ENCODE measurements at places on chromosomes 7 and 10.

DNA sequence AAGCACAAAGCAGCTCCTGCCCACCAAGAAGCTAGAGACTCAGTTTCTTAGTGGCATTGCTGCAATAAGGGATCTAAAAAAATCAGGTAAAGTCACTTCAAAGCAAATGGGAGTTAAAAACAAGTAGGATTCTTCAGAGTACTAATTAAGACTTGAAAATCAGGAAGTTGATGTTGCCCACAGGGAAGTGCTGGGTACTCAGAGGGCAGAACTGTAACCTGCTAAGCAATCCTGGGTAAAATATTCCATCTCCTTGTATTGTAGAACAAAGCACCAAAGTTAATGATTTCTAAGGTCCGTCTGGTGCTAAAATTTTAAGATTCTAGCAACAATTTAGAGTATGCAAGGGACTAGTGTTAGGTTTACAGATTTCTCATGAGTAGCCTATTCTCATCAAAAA lies 8.3 kb downstream of the PEX1 start:
- no peak for DNase-seq

GRCh38 chr10:26368463-26368862 lies 69.7 kb upstream of the APBB1IP start:
- DNase-seq = no peak

DNA sequence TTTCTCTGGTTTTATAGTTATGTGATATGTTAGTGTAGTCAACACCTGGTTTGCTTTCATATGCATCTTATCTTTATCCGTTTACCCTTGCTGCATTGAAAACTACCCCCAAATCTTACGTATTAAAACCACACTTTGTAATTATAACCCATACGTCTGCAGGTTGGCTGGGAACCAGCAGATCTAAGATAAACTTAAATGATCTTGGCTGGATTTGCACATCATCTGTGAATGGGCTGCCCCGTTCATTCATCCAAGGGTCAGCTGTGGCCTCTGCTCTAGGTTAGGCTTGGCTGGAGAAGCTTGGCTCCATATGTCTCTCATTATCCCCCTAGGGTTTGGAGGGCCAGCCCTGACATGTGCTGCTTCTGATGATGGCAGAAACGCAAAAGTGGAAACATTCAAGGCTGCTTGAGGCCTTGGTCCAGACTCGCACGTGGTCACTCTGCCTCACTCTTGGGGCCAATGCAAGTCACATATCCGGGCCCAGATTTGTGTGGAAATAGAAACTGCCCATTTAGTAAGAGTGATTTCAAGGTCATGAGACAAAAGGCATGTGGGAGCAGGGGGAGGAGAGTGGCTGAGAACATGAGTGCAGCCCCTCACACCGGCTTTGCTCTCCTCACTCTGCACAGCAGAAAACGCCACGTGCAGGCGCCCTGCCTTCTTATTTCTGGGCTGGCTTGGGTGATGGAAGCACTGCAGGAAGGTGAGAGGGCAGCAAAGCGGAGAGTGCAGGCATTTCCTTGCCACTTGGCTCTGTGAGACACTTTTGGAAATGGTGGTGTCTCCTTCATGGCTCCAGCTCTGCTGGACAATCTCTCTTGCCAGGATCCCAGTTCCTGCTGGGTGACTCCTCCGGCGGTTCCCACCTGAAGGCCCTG lies 553.8 kb downstream of the GLRX3 start:
- no peak for DNase-seq

GRCh38 chr7:114405427-114405826 lies 9.2 kb upstream of the FOXP2 start:
- no peak for DNase-seq

DNA sequence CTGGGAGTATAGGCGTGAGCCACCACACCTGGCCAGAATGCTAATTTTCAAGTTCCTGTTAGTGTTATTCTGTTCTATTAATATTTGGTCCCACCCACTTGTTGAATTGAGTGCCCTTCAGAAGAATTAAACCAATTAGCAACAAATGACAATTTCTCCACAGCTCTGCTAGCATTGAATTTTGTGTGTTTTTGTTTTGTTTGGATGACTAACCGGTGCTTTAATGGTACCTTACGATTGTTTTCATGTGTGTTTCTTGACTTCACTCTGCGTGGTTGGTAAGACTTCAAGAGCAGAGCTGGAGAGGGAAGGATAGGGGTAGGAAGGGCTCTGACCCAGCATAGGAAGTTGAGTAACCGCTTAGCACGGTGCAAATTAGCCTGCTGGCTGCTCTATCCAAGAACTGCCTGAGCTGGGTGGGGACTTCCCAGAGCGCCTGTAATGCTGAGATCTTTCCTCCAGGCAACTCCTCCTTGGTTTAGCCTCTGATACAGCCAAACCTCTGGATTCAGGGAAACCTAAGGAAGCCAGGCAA lies 4.6 kb downstream of the ARPC1B start:
- DNase-seq = no peak

DNA sequence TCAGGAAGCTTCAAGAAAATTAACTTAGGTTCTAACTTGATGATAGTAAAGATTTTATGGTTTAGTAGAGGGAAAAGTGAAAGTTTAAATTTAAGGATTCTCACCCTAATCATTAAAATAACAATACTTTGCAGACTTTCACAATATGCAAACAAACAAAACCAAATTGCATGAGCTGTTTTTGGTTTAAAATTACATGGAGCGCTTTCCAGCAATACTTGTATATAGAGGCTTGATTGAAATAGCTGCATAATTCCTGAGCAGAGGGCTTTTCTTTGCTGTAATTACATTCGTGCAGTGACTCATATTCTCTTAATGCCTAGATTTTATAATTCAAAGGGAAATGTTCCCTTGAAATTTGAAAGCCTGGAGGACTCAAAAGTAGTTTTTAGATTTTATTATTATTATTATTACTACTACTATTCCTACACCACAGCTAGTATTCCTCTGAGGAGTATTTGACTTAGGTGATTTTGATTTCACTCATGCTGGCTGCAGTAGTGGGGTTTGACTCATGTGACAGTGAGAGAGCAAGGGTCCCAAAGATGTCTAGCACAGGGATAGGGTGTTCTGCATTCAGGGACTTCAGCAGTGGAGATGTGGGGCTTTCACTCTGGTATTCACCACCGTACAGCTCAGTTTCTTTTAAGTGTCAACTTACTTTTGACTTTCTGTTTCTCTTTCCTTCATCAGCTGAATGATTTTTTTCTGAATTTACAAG lies 138.1 kb downstream of the ADAM22 start:
- DNase-seq = no peak

DNA sequence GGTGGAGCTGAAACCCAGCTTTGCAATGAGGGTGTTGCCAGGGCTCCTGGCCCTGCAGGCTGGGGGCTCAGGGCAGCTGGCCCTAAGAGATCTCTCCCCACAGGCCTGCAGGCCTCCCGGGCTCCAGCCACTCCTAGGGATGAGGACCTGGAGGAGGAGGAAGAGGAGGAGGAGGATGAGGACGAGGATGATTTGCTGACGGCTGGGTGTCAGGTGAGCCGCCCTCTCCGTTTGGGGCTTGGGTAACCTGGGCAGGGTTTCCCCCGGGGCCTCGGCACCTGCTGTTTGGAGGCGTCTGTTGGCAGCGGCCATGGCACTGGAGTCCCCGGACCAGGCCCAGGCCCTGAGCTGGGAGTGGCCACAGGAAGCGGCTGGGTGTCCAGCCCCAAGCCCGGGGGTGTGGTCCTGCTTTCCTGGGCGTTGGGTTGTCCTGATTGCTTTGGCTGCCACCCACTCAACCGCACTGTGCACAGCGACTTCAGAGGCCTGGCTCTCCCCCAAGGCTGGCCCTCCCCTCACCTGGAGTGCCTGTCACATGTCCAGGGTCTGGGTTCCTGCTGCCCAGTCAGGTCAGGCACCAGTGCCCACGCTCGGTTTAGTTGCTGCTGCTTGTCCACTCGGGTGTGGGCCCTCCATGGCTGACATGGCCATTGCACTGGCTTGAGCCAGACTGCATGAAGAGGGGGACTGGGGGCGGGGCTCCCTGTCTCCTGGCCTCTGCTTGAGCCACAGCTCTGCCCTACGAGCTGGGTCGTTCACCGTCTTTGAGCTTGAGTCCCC lies 5.9 kb downstream of the ZNF316 start:
- no peak for DNase-seq

GRCh38 chr7:923108-924041 lies 31.1 kb downstream of the ADAP1 start:
- no peak for DNase-seq

- DNase-seq = no peak
Observed at GRCh38 chr10:103915796-103916195, 2.2 kb downstream of the STN1 start.

DNA sequence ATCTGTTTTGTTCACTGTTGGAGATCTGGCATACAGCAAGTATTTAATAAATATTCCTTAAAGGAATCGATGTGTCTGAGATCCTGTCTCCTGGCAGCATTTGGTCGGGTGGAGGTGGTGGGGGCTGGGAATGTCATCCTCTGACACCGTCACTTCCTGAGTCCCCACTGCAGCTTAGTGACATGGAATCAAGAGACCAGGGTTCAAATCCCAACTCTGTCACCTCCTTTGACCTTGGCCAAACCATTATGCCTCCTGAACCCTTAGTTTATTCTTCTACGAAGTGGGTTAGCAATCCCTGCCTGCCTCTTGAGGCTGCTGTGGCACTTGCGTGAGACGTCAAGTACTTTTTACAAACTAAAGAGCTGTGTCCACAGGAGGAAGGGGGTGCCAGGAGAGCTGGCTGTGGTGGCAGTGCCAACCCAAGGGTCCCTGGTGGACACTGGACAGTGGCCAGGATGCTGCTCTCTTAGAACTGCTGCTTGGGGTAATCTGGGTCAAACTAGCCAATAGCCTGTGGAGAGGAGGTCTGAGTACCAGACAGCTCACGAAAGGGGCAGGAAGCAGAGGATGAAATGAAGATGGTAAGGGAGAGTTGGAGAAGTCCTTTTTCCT lies 8.0 kb upstream of the ZMIZ1 start:
- DNase-seq = no peak

DNA sequence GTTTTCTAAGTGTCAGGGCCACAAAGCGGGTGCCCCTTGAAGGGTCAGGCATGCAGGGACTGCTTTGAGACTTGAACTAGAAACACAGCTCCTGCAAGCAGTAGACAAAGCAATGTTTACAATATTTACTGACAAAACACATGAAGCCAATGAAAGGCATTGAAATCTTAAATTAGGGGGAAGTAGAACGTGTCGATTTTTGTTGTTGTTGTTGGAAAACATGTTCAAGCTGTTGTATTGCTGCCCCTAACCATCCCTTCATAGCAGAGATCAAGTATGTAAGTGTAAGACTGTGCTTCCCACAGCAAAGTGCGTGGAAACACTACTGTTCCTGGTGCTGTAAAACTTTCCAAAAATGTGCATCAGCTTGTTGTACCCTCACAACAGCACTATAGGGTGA lies 131.6 kb upstream of the MGMT start:
- no peak for DNase-seq

DNA sequence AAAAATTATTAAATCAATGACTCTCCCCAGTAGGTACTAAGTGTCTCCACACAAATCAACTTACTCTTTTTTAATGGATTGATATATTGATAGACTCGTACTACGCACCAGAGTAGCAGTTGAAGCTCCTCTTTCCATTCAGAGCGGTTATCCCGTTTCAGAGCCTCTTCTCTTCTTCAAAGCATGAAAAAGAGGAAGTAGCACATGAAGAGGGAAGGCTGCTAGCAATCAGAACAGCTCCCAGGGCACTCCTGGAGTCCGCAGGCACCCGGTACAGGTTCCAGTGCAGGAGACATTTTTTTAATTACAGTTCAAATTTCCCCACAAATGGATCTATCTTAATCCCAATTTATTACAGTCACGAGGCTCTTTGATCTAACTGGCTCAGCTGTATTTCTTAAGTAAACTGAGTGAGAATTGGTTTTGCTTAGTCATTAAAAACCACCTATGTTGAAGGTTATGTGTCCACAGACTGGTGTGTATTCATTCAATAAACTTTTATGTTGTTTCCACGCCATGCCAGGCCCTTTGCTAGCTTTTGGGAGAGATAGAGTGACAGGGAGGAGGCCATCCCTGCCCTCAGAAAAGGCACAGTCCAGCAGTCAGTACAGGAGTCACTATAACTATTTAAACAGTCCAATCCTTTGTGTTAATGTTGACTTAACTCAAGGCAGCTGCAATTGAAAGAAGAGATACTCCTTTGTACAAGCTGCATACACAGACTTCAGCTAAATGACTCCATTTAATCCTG lies 32.1 kb upstream of the CALN1 start:
- DNase-seq = no peak
